ENCODE measurements at places on chromosomes 3 and 15.

GRCh38 chr3:129604767-129605166 lies 1.7 kb downstream of the PLXND1 start:
- DNase-seq, result no peak

DNA sequence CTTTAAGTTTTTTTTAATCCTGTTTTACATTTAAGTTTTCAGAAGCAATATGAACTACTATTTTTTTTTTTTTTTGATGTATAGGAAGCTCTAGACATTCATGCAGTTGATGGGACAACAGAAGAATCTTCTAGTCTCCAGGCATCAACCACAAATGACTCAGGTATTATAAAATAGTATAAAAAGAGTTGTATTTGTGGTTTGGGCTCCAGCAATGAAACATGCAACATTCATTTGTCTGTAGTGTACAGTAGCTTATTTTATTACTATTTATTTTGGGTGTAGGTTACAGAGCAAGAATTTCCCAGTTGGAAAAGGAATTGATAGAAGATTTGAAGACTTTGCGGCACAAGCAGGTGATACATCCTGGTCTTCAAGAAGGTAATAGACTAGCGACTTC lies 38.6 kb downstream of the MGA start:
- no peak for DNase-seq

DNA sequence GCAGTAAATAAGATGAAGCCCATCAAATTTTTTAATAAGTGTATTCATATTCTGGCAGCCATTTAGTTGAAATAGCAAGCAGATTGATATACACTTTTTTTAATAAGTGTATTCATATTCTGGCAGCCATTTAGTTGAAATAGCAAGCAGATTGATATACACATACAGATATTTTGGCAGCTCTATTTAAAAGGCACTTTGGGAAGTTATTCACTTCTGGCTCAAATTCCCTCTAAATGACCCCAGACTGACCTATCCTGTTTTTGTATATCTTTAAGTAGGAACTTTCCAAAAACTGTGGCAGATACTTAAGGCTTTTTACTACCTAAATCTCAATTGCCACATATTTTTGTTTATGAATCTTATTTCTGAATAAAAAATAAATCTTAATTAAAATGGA lies 122.3 kb downstream of the PLD1 start:
- no peak for DNase-seq

DNA sequence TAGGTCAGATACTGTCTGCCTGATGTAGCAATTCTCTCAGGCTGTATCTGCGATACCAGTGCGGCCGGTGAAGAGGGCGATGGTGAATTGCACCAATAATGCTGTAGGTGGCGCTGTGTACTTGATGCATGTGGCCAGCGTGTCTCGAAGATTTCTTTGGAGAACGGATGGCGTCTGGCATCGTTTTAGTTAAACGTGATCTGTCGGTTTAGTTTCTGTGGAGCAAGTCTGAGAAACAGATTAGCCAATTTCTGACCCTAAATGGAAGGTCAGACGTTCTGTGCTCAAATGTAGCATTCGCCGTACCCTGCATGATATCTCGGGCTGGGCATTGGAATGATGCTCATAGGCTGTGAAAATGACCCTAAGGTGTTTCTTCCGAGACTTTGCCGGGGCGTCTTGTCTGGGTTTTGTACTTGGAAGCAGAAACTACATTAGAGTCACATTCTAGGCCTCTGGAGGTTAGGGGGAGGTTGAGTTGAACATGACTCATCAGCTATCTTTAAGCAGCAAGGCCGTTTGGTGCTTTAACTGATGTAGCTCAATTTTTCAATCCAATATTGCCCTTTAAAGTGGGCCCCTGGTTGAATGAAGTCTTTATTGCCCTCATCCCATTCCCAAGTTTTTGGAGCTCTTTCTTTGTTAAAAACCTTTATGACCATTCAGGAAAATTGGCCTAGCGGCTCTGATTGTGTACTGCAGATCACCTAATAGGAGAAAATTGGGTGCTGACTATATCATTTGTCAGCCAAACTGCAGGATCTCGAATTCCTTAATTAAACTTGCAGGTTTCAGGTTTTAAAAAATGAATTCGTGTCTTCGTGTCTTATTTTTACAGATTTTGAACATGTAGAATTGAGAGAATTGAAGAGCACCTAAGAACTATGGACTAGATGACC lies 80.0 kb downstream of the SQOR start:
- DNase-seq, result peak; percentile 34

- DNase-seq, result no peak
These were observed 8.9 kb upstream of the SPPL2A start for GRCh38 chr15:50774450-50774849.

- DNase-seq, result no peak
These were observed 19.1 kb downstream of the KBTBD8 start for GRCh38 chr3:67017211-67017610.

DNA sequence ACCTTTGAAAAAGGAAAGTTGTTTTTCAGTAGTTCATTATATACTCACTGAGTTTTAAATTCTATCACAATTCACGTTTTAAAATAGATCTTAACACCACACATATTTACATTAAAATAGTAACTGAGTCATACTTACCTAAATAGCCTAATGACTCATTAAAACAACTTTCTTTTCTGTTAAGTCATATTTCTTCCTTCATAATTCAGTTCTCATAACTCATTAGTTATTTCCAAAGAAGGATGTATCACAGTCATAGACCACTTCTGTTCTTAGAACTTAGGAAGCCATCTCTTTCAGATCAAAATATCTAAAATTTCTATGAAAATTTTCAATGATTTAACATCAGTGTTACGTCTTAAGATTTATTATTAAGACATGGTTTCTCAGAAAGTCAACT lies 885.9 kb downstream of the FHIT start:
- no peak for DNase-seq

GRCh38 chr3:67605377-67605776 lies 49.0 kb downstream of the SUCLG2 start:
- DNase-seq, result peak; percentile 21

GRCh38 chr15:34006381-34006780 lies 32.6 kb downstream of the AVEN start:
- DNase-seq, result no peak

- DNase-seq, result no peak
These were observed 33.5 kb downstream of the HCLS1 start for GRCh38 chr3:121627211-121627610.

- no peak for DNase-seq
These were observed 1.2 kb downstream of the TGM4 start for GRCh38 chr3:44875596-44875995.

DNA sequence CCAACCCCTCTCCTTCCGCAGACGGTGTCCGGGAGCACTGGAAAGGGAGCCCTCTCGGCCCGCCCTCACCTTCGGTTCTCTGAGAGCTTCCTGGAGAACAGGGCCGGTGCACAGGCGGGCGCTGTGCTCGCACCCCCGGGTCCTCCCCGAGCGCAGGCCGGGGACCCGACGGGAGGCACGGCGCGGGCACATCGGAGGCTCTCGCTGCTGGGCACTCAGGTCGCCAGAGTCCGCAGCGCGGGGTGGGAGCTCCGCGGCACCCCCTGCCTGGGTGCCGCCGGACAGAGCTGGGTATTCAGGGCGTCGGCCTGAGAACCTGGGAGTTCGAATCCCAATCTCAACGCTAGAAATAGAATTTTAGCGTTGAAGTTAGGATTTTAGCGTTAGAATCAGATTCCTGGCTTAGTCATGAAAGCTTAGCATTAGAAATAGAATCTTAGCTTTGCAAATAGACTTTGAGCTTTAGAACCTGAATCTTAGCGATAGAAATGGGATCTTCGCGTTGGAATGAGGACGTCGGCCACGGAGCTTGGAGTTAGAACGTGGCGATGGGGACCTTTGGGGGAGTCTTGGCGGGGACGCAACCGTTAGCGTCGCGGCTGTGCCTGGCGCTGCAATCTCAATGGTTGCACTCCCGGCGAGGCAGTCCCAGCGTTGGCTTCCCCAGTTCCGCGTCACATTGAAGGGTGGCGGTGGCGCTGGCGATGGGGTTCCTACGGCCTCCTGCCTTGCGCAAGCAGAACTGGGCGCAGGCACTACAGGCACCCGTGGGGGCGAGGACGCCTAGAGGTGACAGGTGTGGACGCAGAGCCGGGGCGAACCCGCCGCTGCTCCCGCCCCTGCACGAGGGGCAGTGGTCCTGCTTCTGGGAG lies 549 bp downstream of the TRH start:
- DNase-seq, result peak; percentile 7

DNA sequence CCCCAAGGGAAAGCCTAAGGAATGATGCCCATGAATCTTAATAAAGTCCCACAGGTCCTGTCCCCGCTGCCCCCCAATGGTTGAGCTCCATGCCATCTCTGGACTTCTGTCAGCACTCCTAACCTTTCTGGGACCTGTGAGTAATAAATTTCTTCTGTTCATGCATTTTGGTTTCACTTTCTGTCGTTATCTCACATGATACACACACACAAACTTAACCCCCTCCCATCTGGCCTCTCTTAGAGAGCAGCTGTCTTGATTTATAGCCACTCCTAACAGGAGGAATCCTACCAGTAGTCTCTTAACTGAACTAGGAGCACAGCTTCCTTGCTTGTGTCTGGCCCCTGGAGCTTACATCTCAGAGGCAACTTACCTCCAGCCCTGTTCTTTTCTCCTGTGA lies 82.7 kb upstream of the SELENOK start:
- DNase-seq, result no peak

DNA sequence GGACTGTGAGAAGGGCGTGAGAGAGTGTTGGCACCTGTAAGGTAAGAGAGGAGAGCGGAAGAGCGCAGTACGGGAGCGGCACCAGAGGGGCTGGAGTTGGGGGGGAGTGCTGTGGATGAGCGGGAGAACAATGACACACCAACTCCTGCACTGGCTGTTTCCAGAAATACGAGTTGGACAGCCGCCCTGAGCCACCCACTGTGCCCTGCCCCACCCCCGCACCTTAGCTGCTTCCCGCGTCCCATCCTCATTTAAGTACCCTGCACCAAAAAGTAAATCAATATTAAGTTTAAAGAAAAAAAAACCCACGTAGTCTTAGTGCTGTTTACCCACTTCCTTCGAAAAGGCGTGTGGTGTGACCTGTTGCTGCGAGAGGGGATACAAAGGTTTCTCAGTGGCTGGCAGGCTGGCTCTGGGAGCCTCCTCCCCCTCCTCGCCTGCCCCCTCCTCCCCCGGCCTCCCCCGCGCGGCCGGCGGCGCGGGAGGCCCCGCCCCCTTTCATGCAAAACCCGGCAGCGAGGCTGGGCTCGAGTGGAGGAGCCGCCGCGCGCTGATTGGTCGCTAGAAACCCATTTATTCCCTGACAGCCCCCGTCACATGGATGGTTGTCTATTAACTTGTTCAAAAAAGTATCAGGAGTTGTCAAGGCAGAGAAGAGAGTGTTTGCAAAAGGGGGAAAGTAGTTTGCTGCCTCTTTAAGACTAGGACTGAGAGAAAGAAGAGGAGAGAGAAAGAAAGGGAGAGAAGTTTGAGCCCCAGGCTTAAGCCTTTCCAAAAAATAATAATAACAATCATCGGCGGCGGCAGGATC lies at the start of gene SOX2:
Gene SOX2, plus strand, starts transcription at position 601 of the 811 bp plus-strand sequence. CDS start 436 bp downstream, outside the sequence.
- DNase-seq, result peak; percentile 23

GRCh38 chr15:95857124-95857757 lies 473.3 kb upstream of the NR2F2 start:
- no peak for DNase-seq

- DNase-seq, result peak; percentile 47
These were observed 99.6 kb downstream of the FNDC3B start for GRCh38 chr3:172138792-172139507.

DNA sequence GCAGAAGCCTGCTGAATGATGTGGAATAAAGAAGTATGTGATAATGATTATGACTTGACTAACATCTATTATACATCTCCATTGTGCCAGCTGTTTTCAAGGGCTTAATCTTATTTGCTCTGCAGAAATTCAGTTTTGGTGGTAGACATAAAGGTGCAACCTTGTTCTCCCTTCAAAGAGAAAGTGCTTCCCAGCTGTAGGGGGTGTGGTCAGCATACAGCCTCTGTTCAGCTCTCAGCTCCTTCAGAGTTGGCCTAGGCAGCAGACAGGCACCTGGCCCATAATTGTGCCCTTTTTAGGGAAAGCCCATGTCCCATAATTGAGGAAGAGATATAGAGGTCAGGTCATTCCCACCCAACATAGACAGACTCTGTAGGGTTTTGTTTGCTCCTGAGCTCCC lies 104.3 kb upstream of the EOMES start:
- peak; percentile 1 for DNase-seq

Measured in CD4-positive, alpha-beta T cell treated with Interleukin-6 for 4 hours (primary cell).